ENCODE measurements at places on chromosomes 13 and 19.

DNA sequence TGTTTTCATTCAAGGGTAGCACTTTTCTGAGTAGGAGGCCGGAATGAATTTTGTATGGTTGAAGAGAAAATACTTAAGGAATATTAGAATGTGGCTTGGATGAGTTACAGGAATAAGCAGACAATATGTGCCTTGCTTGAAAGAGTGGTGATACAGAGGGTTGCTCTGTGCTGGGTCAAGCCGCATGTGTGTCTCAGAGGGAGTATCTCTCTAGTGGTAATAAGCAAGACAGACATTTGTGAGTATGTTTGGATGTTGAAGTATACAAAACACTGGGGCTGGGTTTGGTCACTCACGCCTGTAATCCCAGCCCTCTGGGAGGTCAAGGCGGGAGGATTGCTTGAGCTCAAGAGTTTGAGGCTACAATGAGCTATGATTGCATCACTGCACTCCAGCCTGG, 103.9 kb downstream of the LMO7 start:
- no peak for DNase-seq

GRCh38 chr13:21486322-21486721, 27.2 kb upstream of the ZDHHC20 start:
- no peak for DNase-seq

DNA sequence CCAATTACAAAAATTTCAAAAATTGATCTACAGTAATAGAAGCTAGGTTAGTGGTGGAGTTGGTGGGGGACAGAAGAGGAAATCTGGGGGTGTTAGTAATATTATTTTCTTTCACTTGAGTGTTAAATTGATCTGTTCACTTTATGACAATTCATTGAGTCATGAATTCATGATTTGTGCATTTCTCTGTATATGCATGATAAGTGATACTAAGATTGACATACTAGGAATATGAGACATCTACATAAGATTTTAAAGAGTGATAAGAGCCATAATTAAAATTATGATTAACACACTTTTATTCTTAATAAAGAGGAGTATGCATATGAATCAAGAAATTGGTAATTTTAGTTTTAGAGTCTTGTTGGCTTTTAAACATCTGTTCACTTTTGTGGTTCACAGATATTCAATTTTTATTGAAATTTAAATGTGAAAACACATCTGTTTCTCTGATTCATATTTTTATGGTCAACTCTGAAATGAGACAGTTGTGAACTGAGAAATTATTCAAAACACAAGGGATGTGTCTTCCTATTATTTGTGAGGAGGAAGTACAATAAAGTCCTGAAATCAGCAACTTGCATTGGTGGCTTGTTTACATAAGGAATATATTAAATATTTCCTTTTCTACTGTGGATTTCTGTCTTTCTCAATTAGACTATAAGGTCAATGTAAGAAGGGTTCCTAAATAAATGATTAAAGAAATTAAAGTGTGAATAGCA, 196.5 kb downstream of the ITGBL1 start:
- DNase-seq, result no peak

DNA sequence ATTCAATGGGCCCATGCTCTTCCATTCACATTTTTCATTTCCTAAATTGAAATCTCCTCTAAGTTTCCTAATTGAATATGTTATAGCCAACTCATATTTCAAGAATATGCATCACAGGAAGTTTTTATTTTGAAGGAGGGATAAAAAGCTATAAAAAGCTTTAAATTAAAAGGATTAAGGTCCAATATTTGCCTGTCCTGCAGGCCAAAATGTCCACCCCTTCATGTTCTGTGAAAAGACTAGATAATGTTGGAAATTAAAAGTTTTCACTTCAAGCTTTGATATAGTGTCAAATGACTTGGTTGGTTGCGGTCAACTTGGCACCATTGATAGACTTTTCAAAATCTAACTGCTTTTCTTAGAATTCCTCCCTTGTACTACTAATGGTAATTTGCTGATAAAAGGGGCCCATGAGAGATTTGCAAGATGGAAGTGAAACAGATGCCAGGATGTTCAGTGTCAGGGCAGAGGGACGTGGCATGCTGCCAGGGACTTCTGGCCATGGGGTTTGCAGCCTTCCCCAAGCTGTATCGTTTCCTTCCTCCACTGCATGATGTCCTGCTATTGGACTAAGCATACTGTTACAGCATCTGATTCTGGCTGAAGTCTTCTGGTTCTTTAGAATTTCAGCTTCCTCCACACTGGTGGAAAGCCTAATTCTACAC, 547.3 kb upstream of the MIR17HG start:
- DNase-seq, result no peak

DNA sequence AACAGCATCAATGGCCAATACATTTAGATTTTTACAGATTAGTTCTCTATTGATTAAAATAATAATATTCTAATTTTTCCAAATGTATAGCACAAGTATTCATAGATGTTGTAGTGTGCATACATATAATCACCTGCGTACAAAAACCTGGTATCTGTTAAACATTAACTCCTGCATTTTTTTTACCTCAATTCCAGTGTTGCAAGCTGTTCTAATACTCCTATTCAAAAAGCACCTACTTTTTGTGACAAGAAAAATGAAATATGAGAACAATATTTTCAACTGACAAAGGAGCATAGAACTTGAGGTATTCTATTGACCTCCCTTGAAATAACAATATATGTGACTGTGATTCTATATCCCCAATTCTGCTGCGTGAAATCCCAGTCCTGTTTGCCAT, 422.9 kb upstream of the PCDH20 start:
- no peak for DNase-seq

All from activated effector memory CD4-positive, alpha-beta T cell treated with Interleukin-2 at 50 U/mL for 16 hours (primary cell).